ENCODE measurements at places on chromosomes 13 and 19.

DNA sequence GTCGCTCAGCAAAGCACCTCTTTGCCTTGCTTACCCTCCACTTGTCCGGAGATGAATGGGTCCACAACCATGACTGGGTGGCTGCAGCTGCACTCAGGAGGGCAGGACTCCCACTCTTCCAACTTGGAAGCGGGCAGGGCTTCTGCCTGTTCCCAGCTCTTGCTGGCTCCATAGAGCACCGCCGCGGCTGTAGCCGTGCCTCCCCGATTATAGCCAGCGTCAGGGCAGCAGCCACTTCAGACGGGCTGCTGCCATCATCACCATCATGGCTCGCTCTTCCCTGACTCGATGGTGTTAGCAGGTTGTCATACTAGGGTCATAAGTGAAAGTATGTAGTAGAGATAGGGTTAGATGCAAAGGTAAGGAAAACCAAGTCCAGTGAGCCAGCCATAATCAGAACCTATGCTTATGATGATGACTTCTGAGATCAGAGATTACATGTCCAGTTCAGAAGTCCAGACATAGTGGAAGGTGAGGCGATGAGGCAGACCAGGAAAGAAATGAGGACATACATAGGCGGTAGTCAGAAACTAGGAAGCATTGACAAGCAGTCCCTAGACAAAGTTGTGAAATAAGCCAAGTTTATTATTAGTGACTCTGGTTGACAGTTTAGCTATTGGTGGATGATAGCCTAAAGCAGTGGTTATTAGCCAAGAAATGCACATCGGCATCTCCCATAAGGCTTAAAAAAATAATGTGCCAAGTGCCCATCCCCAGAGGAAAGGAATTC lies 4.4 kb upstream of the INTS6 start:
- no peak for DNase-seq

DNA sequence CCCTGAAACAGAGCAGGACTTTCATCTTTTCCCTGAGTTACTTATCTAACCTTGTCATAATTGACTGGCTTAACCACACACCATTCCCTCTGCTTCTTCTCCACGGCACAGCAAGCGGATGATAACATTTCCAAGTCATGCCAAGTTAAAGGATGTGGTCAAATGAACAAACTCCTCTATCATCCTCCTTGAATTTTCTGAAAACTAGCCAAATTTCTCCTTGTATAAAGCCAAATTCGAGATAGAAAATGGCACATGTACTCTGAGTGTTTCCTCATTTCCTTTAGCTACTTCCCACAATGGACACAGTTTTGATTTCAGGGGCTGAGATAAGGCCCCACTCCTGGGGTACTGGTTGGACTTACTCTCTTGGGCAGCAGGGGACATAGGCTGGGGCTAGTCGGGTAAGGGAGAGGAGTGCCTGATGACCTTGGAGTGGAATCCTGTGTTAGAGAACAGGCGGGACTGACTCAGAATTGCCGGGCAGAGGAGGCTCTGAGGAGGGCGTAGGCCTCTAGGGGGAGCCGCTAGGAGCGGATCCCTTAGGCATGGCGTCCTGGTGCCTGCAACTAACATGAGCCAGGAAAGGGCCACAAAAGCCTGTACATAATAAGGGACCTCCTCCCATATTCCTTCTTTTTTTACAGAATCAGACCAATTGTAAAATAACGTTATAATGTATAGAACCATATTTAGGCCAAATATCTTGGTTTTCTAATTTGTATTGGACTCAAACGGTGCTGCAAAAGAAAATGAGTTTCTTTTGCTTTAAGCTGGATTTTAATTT lies 20.3 kb upstream of the TMTC4 start:
- peak; percentile 55 for DNase-seq

DNA sequence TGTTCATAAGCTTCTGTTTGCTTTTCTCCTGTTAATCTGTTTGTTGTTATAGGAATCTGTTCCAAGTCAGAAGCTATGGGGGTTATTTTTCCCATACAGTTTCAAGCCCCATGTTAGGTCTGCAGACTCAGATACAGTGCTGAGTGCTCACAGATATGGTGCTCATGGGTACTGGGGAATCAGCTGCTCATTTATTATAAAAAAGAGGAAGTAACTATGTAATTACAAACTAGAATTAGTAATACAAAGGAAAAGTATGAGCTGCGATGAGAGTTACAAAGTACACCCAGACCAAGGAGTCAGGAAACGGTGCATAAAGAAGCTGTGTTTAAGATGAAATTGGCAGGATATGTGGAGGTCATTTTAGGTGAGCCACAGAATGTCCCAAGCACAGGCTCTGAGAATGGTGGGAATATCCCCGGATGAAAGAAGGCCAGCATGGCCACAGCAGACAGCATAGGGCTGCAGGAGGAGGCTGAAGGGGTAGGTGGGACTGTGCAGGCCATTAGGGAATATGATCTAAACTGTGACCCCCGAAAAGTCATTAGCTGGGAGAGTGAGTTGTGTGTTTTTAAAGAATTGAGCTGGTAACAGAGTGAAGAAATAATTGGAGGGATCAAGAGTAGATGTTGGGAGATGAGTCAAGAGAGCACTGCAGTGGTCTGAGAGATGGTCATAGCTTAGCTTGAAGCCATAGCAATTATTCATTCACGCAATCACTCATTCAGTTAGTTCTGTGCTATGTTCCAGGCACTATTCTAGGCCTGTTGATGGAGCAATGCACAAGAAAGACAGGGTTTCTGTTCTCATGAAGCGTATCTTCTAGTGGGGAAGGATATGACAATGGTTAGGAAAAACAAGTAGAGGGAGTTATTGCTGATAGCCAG lies 177.4 kb upstream of the UBL3 start:
- no peak for DNase-seq

GRCh38 chr13:22108979-22109378 lies 438.1 kb downstream of the FGF9 start:
- no peak for DNase-seq

- DNase-seq, result no peak
Measured at GRCh38 chr13:30926781-30927180, 5.7 kb upstream of the TEX26 start.

DNA sequence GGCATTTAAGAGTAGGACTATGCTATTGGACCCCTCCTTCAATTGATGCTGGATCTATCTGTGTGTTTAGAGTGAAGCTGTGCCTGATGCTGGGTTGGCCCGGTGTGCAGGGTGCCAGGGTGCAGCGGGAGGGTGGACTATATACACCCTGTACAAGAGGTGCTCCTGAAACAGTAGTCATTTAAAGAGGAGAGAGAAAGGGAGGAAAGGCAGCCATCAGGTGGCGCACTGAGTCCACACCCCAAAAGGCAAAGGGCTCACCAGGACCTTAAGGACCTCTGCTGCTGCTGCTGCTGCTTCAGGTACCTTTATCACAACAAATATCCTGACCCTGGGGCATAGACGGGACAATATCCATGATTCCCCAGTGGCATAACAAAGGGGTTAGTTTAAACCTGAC lies 39.4 kb downstream of the ZNF136 start:
- DNase-seq, result no peak

DNA sequence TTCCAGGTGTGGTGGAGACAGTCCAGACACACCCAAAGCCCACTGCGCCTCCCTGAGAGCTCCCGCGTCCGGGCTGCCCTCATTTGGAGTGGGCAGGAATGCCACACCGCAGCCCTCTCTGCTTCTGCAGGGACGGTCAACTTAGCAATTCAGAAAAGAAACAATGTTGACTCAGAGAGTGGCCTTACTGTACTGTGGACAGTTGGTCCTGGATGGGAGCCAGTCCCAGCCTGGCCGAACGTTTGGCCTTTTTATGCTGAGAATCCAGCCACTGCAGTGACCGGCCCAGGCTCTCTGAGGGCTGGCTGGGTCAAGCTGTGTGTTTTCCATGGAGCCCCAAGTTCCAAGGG lies 7.2 kb downstream of the GAS6 start:
- DNase-seq, result peak; percentile 87
